ENCODE measurements at places on chromosomes 2 and 18.

- no peak for DNase-seq
Observed at GRCh38 chr2:155157711-155158110, 459.2 kb downstream of the KCNJ3 start.

DNA sequence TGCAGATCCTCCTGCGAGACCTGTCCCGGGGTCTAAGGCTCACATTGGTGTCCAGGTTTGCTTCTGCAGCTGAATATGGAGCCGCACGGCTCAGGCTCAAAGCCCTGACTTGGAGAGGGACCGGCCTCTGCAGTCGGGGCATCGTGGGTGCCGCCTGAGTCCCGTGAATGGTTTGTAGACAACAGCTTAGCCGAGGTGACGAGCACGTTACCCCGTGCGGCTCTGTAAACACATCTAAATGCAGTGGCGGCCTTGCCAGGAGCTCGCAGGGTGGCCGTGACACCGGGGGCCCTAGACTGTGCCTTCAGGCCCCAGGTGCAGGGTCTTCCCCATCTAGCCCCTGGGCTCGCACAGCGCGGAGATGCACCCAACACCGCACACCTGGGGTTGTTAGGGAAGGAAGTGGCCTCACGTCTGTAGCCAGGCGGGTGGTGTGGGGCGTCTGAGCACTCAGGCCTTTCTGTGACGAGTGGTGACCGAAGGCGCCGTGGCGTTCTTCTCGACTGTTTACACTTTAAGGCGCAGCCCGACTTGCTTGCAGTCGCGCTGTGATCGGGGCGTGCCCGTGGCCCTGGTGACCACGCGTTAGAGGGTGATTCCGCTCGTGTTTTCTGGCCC is 91.6 kb downstream of the NFATC1 start:
- DNase-seq, result no peak

DNA sequence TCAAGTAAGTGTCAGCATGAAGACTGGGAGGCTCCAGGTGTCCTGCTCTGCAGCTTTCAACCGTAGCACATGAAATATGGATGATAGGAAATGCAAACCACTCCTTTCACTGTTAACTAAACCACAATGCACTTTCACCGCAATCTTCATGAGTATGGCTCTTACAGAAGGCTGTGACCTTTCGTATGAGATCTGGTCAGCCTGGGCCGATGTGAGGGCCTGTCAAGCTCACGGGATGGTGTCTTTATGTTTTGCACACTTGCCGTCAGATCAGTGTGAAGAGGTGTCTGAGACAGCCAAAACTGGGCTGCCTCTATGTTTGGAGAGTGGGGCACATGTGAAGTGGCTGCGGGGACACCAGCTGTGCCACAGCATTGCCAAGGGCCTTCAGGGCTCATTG is 62.8 kb upstream of the AFF3 start:
- DNase-seq, result no peak

GRCh38 chr2:178258916-178259315 is 64.6 kb downstream of the OSBPL6 start:
- DNase-seq, result no peak

GRCh38 chr2:191790737-191791136 is 56.2 kb downstream of the CAVIN2 start:
- DNase-seq, result no peak

DNA sequence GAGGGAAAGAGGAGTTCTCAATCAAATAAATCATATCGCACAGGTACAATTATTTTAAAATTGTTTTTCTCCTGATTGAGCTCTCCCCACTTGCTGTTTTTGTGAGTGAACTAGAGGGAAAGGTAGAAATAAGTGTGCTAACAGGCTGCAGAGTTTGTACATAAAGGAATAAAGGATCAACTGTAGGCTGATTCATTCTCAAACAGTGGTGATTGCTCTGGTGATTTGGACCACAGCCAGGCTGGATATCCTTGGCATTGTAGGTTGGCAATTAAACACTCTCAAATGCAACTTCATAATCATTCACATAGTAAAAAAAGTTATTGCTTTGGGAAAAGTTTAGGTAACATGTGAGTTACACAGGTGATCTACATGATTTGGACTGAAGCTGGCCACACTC is 29.8 kb downstream of the LRP1B start:
- DNase-seq, result no peak

DNA sequence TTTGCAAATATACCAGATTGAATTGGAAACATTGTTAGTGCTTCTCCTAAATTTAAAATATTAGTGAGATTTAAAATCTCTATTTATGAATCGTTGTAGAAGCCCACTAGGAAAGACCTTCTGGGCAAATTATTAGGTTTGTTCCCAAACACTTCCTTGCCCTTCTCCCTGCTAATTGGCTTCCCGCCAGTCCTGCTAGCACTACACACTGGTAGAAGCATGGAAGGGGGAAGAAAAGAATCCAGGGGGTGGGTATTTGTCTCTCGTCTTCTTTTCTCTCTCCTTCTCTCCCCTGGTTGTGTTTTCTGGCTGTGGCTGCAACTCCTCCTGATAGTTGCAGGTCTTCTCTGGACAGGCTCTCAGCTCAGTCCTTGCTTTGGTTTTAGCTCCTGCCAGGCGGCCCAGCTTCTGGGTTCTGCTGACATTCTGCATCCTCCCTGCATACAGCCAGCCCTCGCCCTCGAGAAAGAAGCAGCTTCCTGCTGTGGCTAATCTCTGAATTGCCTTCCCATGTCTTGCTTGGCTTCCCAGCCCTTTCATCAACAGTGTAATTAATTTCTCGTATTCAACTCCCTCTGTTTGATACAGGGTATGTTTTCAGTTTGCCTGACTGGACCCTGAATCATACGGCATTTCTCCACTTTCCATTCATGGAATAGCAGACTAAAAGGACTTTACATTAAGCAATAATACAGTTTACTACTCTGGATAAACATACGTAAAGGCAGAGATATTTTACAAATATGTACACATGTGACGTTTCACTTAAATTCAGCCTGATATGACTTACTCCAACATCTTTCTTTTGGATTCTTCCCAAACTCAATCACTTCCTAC is 6.9 kb upstream of the PARD3B start:
- no peak for DNase-seq

DNA sequence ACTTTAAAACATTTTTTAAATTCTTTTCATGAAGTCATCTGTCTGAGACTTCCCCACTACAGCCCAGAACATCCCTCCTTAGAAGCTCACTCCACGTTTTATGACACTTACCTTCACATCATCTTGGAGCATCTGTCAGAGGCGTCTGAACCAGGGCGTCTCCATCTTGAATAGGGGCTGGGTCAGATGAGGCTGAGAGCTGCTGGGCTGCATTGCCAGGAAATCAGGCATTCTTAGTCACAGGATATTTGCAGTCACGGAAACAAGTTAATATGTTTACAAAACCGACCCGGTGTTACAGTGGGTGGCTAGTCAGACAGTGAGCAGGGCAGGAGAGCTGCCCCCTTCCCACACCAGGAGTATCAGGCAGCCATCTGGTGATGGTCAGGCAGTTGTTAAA is 456.5 kb downstream of the FBXO15 start:
- DNase-seq, result no peak

DNA sequence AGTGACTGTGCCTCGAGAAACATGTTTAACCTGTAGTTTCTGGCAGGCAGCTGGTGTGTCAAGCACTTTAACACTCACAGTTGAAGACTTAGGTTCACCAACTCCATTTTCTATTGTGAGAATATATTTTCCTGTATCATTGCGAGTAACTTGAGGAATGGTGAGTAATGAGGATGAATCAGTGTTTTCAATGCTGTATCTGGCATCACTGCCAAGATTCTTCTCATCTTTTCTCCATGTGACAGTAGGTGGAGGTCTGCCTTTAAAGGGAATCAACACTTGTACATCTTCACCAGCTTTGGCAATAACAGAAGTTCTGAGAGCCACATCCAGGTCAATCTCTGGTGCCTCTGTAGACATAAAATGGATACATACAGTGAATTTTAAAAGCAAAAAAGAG is 72.8 kb downstream of the PLEKHA3 start:
- no peak for DNase-seq

- DNase-seq, result no peak
Observed at GRCh38 chr2:222269132-222269531, 29.7 kb downstream of the PAX3 start.

DNA sequence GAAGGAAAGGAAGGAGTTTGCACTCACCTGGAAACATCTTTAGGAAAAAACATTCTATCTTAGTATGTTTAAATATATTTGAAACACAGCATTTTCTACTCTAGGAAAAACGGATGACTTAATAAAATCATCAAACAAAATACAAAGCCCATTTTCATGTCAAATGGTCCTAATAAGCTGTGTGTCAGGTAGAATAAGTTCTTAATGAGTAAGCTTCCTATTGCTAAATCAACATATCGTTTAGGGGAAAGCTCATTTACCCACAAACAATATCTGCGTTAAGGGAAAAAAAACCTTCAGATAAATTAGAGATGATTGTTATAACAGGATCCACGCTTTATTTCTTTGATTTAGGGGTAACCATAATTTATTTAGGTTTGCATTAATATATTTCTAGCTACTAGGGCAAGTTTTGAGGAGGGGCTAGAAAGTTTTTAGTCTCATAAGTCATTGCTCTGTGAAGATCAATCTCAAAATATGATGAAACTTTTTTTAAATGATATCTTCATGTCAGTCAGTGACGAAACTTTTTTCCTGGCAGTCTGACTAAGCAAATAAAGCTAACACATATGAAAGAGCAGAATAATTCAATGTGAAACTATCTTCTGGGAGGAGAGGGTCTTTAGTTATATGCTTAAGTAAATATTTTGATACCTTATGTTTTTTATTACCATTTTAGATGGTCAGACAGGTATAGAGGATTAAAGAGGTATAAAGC is 147.1 kb downstream of the WDSUB1 start:
- DNase-seq, result no peak

- DNase-seq, result no peak
Observed at GRCh38 chr2:151525821-151526373, 116.2 kb downstream of the RIF1 start.

GRCh38 chr2:176104316-176105077 is 2.6 kb upstream of the HOXD11 start:
- DNase-seq, result no peak

DNA sequence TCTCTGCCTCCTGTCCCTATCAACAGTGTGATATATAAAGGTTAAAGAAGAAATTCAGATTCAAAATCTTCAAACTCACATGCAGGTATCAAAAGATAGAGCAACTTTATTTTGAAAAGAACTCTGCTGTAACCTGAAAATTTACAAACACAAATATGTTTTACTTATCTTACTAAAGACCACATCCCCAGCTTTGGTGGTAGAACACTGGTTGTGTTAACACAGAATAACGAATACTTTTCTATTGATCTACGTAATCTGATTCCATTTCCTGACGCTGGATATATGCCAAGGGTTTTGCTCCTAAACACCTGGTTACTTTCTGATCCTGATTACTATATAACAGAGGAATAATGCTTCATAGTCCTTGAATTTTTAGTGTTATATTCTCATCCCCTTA is 23.1 kb upstream of the SLC39A10 start:
- DNase-seq, result no peak

DNA sequence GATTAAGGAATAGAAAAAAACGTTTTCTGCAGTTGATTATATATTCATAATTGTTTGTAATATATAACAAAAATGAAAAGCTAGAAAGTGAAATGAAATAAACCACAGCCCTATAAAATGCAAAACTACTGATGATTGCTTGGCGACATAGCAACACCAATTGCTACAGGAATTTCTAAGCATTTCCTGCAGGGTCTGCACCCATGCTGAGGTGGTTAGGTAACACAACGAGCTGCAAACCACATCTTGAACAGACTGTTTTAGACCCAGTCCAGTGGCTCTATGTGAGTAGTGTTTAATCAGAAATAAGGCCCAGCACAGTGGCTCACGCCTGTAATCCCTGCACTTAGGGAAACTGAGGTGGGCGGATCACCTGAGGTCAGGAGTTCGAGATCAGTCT is 17.2 kb upstream of the UGT1A9 start:
- no peak for DNase-seq

Data from anterior cingulate cortex (tissue), 58 donors.